ENCODE measurements at places on chromosomes 16 and 17.

- DNase-seq = no peak
Observed at GRCh38 chr16:69240331-69240730, 53.4 kb downstream of the SNTB2 start.

GRCh38 chr16:8194794-8195193 lies 395.5 kb downstream of the TMEM114 start:
- DNase-seq = no peak

DNA sequence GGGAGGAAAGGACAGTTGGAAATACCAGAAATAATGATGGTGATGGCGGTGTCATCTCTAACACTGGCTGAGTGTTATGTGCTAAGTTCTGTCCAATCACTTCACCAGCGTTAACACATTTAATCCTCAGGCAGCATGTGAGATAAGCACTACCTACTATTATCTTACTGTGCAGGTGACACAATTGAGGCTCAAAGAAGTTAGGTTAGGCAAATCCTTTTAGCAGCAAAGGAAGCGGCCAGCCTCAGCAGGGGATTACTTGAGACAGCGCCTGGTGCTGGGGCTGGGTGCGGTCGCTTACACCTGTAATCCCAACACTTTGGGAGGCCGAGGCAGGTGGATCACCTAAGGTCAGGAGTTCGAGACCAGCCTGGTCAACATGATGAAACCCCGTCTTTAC lies 18.7 kb upstream of the DHX8 start:
- no peak for DNase-seq

DNA sequence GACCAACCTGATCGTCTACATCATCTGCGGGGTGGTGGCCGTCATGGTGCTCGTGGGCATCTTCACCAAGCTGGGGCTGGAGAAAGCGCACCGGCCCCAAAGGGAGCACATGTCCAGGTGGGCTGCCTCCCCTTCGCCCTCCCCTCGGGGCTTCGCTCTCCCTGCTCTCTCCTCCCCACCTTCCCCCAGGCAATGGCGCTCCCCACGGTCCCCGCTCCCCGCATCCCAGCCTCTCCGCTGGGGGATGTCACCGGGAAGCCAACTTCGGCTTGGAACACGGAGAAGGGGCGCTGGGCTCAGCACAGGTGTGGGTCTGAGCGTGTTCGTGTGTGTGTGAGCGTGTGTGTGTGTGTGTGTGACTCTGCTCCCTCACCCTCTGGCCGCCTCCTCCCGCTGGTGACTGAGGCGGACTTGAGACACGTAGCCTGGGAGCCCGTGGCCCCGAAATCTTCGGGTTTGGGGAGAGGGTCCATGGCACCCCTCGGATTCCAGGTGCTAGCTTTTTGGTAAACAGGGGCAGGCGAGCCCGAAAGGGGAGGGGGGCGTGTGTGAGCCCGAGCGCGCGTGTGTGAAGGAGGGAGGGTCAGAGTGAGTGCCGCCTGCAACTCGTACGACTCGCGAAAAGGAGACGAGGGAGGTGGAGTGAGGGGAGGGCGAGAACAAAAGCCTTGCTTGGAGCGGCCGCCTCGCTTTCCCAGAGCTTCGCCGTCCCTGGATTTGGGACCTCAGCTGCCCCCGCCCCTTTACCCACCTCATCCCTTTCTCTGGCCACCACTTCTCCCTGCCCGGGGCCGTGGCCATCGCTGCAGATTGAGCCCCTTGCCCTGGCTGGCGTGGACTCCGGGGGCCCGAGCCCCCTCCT lies 1.3 kb downstream of the SHISA9 start:
- no peak for DNase-seq

- DNase-seq = no peak
Observed at GRCh38 chr17:31674717-31675349, 184.2 kb downstream of the COPRS start.

DNA sequence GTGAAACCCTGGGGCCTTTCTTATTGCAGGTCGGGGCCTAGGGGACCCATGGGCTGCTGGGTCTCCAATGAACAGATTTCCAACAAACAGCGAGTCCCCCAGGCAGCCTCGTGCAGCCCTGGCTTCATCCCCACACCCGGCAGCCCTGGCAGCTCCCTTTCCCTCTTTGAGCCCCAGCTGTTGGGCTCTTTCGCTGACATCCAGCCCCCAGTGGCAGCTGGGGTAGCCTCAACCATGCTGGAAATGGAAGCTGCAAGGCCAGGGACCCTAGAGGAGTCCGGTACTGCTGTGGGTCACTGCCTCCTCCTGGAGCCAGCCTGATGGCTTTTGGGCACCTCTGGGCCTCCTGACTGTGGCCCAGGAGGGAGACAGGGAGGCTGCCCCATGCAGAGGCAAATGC lies 5.9 kb downstream of the RPUSD1 start:
- no peak for DNase-seq

- DNase-seq = no peak
Observed at GRCh38 chr17:17886726-17887125, 49.9 kb upstream of the SREBF1 start.

- DNase-seq = no peak
Observed at GRCh38 chr17:41326173-41327145, 10.9 kb upstream of the KRTAP17-1 start.

GRCh38 chr17:19460700-19461099 lies 49.7 kb downstream of the RNF112 start:
- DNase-seq = no peak

- DNase-seq = no peak
Observed at GRCh38 chr17:7122381-7122780, 7.8 kb upstream of the ASGR2 start.

GRCh38 chr17:7083592-7083991 lies 3.5 kb upstream of the CLEC10A start:
- DNase-seq = no peak

GRCh38 chr16:47600376-47600775 lies 139.2 kb downstream of the PHKB start:
- DNase-seq = no peak

- DNase-seq = no peak
Observed at GRCh38 chr16:22092143-22092933, at the start of gene VWA3A. Gene VWA3A (plus strand): TSS chr16:22092541. CDS start chr16:22092638, 97 bp downstream.

GRCh38 chr16:50354082-50354481 lies 14.7 kb downstream of the BRD7 start:
- no peak for DNase-seq

DNA sequence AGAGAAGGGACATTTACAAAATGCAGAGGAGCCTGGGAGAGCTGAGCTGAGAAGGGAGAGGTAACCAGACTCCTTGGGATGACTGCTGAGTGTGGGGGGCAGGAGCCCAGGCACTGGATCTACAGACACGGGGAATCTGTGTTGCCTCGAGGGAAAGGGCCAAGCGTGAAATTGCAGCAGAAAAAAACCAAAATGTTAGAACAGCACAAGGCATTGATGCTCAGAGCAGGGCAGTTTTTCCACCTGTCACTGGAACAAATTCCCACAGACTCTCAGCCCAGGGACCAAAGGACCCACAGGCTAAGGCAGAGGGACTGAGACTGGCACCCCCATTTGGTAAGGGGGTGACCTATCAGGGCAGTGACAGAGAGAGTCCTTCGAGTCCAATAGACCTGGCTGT lies 2.0 kb downstream of the PITPNM3 start:
- DNase-seq = no peak

GRCh38 chr16:72910381-72910780 lies 137.5 kb downstream of the ZFHX3 start:
- DNase-seq = no peak

- DNase-seq = no peak
Observed at GRCh38 chr17:18259621-18260331, 686 bp upstream of the MIEF2 start.

GRCh38 chr16:72612256-72612655 lies 435.7 kb downstream of the ZFHX3 start:
- no peak for DNase-seq

DNA sequence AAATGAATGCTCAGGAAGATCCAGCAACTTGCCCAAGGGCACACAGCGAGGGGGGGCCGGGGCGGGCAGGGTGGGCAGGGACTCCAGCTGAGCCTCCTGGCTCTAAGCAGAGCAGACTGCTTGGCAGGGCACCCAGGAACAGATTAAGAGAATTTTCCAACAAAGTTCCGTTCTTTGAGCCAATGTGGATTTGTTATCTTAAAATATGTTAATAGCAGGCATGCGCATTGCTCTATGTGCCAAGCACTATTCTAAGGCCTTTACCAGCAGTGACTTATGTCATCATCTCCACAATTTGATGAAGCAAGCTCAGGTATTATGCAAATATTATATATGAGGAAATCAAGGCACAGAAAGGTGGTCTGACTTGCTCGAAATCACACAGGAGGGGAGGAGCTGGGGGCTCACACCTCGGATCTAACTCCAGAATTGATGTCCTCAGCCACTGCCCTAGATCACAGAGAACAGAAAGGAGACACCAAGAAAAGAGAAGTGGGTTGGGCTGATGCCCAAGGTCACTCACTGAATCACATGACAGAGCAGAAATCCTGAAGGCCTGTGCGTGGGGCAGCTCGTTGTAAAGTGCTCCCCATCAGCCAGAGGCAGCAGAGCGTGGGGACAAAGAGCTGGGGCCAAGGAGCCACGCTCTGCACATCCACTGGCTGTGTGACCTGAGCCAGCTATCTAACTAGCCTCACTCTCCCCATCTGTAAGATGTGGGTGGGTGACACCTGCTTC lies 23.2 kb upstream of the MEAK7 start:
- DNase-seq = no peak

- no peak for DNase-seq
Observed at GRCh38 chr16:11431915-11432465, 86.7 kb downstream of the RMI2 start.

DNA sequence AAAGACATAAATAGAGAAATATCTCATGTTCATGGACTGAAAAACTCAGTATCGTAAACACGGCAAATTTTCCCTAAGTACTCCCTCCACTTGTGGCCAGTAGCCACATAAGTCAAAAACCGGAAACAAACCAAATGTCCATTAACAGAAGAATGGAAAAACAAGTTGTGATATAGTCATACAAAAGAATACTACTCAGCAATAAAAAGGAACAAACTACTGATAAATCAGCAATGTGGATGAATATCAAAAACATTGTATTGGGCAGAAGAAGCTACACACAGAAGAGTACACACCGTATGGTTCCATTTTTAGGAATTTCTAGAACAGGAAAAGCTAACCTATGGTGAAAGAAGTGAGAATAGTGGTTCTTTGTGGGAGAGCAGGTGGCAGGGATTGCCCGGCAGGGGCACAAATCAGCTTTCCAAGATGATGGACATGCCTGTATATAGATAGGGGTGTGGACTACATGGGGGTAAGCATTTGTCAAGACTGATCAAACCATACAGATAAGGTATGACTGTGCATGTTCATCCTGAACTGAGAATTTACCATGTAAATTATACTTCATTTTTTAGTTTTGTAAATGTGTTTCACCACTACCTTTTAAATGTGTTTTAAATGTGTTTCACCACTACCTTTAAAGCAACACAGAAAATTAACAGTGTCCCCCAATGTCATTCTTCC lies 172.8 kb upstream of the CDH5 start:
- DNase-seq = no peak

- no peak for DNase-seq
Observed at GRCh38 chr17:2865228-2865627, 69.0 kb downstream of the RAP1GAP2 start.

DNA sequence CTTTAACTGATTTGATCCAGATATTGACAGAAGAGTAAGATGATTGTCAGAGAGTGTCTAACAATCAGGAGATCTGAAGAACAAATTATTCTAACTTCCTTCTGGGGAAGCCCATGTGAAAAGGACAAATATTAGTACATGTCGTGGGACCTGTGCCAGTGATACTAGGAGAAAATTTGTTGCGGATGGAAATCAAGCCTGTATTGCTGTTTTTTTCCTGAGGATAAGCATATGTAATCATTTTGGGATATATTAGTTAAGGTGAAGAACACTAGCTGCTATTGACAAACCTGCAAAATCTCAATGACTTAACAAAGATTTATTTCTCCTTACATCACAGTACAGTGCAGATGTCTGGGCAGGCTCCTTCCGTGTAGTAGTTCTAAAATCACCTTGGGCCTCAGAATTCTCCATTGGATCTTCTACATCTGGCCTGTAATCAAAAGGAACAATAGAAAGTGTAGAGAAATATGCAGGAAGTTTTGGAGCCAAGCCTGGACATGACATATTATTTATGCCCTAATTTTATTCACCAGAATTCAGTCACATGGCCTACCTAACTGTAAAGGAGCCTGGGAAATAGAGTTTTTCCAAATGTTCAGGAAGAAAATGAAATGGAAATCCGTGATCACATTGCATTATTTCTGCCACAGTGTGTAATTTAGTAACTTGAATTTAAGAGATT lies 58.3 kb downstream of the CYB561 start:
- DNase-seq = no peak

DNA sequence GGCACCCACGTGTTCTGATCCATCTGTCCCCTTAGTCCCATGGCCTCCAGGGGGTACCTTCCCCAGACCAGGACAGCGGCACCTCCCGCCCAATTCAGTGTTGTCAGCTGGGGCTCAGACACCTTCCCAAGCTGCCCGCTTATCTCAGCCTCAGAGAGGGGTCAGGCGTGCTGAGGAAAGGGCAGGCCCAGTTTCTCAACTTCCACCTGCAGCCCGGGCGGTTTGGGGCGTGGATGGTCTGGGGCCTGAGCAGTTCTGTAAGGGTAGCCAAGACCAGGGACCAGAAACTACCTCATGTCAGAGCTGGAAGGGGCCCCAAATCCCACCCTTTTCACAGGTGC lies 5.1 kb downstream of the PLCD3 start:
- no peak for DNase-seq

DNA sequence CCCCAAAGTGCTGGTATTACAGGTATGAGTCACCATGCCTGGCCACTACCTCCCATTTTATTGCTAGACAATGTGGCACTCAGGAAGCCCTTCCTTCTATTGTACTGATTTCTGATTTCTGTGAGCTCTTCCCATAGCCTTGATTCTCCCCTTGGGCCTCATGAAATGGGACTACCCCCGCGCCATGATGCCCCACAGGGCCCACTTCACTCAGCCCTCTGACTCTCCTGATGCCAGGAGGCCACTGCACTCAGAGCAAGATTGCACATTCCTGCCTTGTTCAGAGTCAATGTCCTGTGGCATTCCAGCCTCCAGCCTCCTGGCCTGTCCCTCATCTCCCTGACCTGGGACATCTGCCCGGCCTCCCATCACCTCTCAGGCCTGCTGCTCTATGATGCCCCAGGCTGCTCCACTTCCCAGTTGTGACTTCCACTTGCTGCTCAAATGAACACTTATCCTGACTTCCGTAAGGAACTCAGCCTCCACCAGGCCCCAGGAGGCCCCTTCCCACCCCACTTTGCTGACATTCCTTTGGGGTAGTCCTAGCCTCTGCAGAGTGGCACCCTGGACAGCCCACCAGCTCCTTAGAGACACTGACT lies 66.6 kb upstream of the KSR1 start:
- no peak for DNase-seq

GRCh38 chr17:68718465-68718864 lies 117.3 kb upstream of the FAM20A start:
- no peak for DNase-seq

GRCh38 chr17:70119983-70120382 lies 45.0 kb downstream of the KCNJ16 start:
- no peak for DNase-seq

GRCh38 chr16:66752379-66752778 lies 970 bp upstream of the DYNC1LI2 start:
- DNase-seq = no peak

Measured in stimulated activated CD8-positive, alpha-beta memory T cell treated with anti-CD3 and anti-CD28 coated beads, Interleukin-7, amount 100 ng/mL, for 48 hours (primary cell).